Ovary (tissue), 10 donors: ENCODE measurements at places on chromosomes 1 and 21. TPM values are rescaled to one million over a fixed set of nuclear protein-coding genes. Genes with fewer than 3 reads are reported as not detected.

CSF3R gene
- polyA plus RNA-seq: 4.3 TPM

SDC3 gene
- 28.0 TPM for polyA plus RNA-seq

GRIK3 gene
- 0.97 TPM for polyA plus RNA-seq

PIP5K1A gene
- 50.4 TPM for polyA plus RNA-seq

DNA sequence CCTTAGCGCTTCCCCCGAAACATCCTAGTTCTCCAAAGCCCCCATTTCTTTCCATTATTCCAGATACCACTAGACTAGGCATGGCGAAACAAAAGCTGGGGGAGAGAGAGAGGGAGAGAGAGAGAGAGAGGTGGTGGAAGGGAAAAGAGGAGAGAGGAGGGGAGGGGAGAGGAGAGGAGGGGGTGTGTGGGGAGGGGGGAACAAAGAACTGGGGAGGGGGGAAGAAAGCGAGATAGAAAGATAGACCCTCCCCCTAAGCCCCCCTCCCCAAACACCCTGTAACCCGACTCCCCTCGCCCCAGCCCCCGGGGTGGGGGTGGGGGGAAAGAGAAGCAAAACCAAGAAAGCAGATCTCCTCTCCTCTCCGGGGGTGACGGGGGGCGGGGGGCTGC lies 352 bp downstream of the MEX3A start:
- peak overlapping the region; percentile 81 for H3K4me3 ChIP-seq
- no peaks in the 10 kb centered on the region for H3K36me3 ChIP-seq
- H3K4me1 ChIP-seq: peaks cover 2% of the 10 kb centered on the region
- H3K27ac ChIP-seq: peak overlapping the region; percentile 65

- H3K4me1 ChIP-seq: peaks cover 3% of the 10 kb centered on the region
- DNase-seq: no peak
- H3K27ac ChIP-seq: no peak overlapping the region
- no peak overlapping the region for H3K4me3 ChIP-seq
- no peaks in the 10 kb centered on the region for H3K27me3 ChIP-seq
These were observed 22.7 kb downstream of the POFUT2 start for GRCh38 chr21:45264912-45265515.

GRCh38 chr1:59678040-59678439 lies 136.7 kb upstream of the HOOK1 start:
- no peak overlapping the region for H3K27ac ChIP-seq
- no peaks in the 10 kb centered on the region for H3K36me3 ChIP-seq

DNA sequence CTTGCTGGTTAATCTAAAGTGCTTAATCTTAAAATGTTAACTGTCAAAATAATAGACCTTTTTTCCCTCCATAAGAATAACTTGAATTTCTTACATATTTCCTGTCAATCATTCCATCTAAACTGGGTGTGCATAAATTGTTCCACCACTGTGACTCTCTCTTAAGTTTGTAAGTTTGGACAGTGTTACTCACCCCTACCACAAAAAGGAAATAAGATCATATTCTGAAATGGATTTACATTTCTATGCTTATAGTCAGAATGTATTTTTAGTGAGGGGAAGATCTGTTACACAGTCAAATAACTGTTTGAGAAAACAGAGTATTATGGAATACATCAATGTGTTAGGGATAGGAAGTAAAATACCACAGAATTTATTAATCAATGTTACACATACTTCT lies 109.6 kb upstream of the DPYD start:
- no peak for DNase-seq
- no peaks in the 10 kb centered on the region for H3K36me3 ChIP-seq
- no peaks in the 10 kb centered on the region for H3K4me1 ChIP-seq
- no peak overlapping the region for H3K4me3 ChIP-seq
- H3K27me3 ChIP-seq: peaks cover 2% of the 10 kb centered on the region
- H3K27ac ChIP-seq: no peak overlapping the region
